ENCODE measurements at places on chromosomes 1 and 21. TPM values are rescaled to one million over a fixed set of nuclear protein-coding genes. Genes with fewer than 3 reads are reported as not detected.

The CACYBP gene
- total RNA-seq: 124 TPM

The LINGO4 gene
- total RNA-seq: 1.3 TPM

The ECM1 gene
- total RNA-seq: 11.6 TPM

GRCh38 chr1:17640393-17640792 lies 100.9 kb downstream of the ARHGEF10L start:
- H3K27me3 ChIP-seq: no peaks in the 10 kb centered on the region
- no peak overlapping the region for H3K4me3 ChIP-seq
- H3K36me3 ChIP-seq: no peaks in the 10 kb centered on the region
- no peaks in the 10 kb centered on the region for H3K4me1 ChIP-seq
- no peak overlapping the region for H3K27ac ChIP-seq

DNA sequence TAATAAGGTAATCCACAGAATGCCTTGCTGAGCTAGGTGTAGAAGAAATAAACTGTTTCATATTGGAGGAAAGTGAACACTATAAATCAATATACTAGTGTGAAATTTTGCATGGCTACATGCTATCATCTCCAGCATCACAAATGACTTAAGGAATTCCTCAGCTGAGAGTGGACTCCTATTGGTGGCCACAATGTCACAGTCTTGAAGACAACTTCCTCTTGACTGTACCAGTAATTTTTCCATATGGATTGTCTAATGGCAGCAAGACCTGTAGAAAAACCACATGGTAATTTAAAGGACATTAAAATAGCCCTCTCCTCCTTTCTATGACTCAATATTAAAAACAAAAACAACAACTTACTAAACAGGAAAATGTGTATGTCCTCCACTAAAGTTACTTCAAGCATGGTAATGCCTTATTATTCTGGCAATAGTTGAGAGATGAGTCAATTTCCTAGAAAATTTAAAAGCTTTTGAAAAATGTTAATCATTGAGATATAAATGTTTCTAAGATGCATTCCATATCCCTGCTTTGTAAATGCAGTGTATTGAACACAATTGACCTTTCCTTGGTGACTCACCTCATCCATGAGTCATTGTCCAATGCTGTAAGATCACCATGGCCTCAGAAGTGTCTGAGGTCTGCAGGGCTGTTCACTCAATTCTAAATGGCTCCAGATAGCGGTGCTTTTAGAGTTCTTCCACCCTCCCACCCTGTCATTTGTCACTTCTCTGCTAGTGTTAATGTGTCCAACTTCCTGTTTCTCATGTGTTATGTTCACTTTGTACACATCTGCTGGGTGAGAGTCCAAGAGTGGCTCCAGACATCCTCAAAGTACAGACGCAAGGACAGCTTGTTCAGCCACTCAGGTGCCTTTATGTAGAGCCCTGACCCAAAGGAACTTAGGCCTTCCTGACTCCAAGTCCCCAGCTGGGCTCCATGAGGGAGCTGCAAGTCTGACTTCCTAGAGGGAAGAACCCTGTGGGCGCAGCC lies 32.8 kb upstream of the DNASE2B start:
- peak; percentile 59 for DNase-seq
- no peak overlapping the region for H3K4me3 ChIP-seq

DNA sequence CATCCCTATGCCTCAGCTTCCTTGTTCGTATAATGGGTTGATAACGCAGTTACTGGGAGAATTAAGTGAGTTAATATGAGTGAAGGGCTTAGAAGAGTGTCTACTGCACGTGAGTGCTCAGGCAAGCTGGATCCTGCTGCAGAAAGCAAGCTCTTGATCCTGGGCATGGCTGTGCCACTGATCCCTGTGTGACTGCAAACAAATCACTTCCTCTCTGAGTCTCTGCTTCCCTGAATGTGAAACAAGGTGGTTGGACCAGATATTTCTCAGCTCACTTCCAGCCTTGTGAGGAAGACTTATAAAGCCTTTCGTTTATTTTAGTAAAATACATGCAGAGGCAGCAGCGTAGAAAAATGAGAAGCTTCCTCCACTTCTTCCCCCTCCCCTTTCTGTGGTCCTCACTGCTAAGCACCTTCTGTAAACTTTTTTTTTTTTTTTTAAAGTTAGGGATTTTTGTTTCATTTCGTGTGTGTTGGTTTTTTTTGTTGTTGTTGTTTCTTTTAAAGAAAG lies 13.8 kb downstream of the PSEN2 start:
- DNase-seq: no peak
- peaks cover 5% of the 10 kb centered on the region for H3K4me1 ChIP-seq
- H3K27me3 ChIP-seq: no peaks in the 10 kb centered on the region
- H3K27ac ChIP-seq: no peak overlapping the region

Measured in Peyer's patch (tissue), 4 donors.